Activated CD4-positive, alpha-beta T cell treated with anti-CD3 and anti-CD28 coated beads, Interleukin-2, amount 50 U/mL, for 1 hour (primary cell): ENCODE measurements at places on chromosomes 11 and 22.
A peak's percentile ranks its signal among the peaks of the same experiment; 100 is the strongest.

- DNase-seq, result no peak
These were observed 39.3 kb upstream of the SORL1 start for GRCh38 chr11:121412711-121413415.

- no peak for DNase-seq
These were observed 7.1 kb downstream of the SLC7A4 start for GRCh38 chr22:21025266-21025665.

DNA sequence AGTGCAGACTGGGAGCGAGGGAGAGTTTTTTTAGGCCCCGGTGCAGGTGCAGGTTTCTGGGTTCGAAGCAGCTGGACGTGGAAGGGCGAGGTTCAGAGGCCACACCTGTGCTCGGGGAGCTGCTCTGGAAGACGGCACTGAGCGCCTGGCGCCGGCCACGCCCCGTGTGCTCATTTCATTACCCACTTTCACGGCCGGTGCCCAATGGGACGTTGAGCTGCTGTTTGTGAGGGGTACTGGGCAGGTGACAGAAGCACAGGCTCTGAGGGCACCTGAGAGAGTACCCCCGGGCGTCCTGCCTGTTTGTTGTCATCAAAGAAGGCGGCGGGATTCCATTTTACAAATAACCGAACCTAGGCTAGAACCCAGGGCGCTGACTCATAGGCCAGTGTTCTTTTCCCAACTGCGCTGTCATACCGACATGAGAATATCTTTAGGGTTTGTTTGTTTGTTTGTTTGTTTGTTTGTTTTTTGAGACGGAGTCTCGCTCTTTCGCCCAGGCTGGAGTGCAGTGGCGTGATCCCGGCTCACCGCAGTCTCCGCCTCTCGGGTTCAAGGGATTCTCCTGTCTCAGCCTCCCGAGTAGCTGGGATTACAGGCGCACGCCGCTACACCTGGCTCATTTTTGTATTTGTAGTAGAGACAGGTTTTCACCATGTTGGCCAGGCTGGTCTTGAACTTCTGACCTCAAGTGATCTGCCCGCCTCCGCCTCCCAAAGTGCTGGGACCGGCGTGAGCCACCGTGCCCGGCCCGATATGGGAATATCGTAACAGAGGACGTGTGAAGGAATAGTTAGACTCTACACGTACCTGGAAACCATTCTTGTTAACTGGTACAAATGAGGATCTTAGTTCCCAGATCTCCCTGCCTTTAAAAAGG, 16.6 kb upstream of the SPTBN2 start:
- DNase-seq, result peak; percentile 37

GRCh38 chr11:130849215-130849568, 67.1 kb downstream of the SNX19 start:
- DNase-seq, result no peak

GRCh38 chr22:31846161-31847115, 92.6 kb downstream of the DEPDC5 start:
- no peak for DNase-seq

DNA sequence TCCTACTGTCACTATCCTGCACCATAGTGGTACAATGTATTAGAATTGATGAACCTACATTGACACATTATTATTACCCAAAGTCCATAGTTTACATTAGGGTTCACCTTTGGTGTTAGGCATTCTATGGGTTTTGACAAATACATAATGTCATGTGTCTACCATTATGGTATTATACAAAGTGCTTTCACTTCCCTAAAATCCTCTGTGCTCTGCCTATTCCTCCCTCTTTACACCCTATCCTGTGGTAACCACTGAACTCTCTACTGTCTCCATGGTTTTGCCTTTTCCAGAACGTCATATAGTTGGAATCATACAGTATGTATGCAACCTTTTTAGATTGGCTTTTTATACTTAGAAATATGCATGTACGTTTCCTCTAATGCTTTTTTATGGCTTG, 51.5 kb downstream of the CCDC15 start:
- DNase-seq, result no peak

- no peak for DNase-seq
These were observed 976.0 kb downstream of the OPCML start for GRCh38 chr11:132556316-132556715.

DNA sequence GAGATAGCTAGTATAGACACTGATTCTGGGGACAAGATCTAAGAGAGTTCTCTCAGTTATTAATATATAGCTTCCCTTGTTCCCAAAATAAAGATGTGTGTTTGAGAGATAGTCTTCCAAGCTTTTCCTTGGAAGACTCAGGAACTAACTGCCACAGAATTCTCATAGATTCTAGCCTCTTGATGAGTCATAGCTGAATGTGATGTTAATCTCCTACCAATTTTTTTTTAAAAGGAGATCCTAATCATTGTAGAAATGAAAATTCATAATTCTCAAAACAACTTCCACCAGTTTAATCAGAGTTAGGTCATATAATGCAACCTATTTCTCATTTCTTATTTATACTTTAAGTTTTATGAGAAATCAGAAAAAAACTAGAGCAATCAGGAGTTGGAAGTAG, 148.8 kb downstream of the JRKL start:
- DNase-seq, result no peak

GRCh38 chr11:111598559-111598958, 3.7 kb upstream of the SIK2 start:
- DNase-seq, result no peak

- DNase-seq, result peak; percentile 26
These were observed 71.4 kb upstream of the MPEG1 start for GRCh38 chr11:59283825-59284772.

DNA sequence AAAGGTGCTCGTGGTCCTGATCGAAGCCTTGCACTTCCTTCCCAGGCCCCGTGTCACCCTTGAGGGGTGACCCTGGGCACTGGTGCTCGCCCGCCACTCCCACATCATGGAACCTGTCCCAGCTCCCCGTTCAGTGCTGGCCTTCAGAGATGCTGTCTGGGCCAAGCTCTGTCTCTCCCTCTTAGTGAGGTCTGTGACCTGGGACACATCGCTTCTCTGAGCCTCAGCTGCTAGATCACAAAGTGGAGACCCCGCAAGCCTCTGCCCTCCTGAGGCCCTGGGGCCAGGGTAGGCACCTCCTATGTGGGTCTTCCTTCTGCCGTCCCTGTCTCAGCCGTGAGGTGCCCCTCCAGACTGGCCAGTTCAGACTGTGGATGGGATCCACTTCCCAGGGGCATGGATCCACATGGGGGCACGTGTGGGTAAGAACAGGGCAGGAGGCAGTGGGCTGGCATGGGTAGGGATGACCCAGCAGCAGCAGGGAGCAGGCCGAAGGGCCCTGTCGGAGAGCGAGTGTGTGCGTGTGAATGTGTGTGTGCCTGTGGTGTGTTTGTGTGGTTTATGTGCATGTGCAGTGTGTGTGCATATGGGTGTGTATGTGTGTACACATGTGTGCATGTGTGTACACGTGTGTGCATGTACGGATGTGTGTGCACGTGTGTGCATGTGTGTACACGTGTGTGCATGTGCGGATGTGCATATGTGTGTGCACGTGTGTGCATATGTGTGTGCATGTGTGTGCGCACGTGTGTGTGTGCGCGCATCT, 1073.7 kb downstream of the BRD1 start:
- DNase-seq, result no peak

GRCh38 chr22:30045901-30046715, 34.2 kb upstream of the HORMAD2 start:
- no peak for DNase-seq
